ENCODE measurements at places on chromosomes 11 and 22. TPM values are rescaled to one million over a fixed set of nuclear protein-coding genes. Genes with fewer than 3 reads are reported as not detected.

The PRG2 gene
- not detected for total RNA-seq

The PIH1D2 gene
- total RNA-seq = 3.0 TPM

The ROBO4 gene
- total RNA-seq = 0.26 TPM

The APOL4 gene
- total RNA-seq = not detected
